RKO (cell line): ENCODE measurements at places on chromosomes 5 and 9.

DNA sequence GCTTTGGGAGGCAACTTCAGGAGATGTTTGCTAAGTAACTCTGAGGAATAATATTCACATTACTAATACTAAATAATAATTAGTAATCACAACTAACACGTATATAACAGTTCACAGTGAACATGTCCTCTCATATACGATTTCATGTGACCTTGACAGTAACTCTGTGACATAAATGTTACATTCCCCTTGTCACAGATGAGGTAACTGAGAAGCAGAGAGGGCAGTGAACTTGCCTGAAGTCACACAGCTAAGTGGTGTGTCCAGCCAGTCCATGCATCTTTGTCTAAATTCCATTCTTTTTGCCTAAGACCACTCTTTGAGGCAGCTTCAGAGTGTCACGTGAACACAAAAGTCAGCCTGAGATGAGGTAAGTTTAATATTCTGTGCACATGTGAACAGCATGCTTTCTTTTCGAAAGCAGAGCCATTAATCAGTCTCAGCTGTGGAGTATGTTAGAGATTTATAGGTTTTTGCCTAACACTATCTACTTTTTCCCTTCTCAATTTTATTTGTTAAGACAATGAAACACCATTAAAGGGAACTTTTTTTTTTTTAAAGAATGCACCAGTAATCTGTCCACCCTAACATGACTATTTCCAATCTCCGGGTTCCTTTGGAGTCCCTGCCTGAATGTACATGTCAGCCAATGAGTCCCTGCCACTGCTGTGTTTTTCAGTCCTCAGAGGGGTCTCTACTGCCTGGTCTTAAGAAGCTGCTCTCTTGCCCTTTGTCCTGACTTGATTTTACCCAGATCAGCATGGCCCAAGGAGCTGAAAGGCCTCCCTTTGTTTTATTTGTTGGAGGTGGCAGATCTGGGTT is 43.5 kb downstream of the SH3PXD2B start:
- DNase-seq: no peak

DNA sequence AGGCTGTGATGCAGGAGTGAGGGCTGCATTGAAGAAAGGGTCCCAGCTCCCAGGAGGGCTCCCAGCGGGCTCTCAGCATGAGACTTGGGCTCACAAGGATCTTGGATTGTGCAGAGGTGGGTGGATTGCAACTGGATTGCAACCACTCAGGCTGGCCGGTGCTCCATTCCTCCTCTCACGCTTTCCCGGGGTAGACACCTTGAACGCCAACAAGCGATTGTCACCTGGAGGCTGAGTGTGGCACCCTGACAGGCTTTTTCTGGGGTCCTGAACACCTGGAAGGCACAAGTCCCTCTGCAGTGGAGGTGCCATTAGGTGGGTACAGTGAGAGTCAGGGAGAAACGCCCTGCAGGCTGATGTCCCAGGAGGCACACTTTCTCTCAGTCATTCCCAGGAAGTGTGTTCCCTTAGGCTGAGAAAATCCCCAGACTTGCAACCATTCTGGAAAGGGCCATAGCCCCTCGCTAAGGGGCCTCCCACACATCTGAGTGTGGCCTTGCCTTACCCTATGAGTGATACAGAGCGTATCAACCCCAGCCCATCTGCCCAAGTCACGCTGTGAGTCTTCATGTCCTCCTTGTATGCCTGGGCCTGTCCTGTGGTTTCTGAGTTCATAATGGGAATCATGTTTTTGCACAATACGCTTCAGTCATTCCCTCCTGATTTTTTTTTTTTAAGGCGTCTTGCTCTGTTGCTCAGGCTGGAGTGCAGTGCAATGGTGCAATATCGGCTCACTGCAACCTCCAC is 488.1 kb downstream of the IRX1 start:
- no peak for DNase-seq

- peak; percentile 44 for DNase-seq
Measured at GRCh38 chr5:139636975-139637408, 11.2 kb upstream of the CXXC5 start.

GRCh38 chr5:178249191-178249989 is 16.8 kb upstream of the PHYKPL start:
- no peak for DNase-seq

- no peak for DNase-seq
Measured at GRCh38 chr5:172370237-172370640, 84.1 kb downstream of the SH3PXD2B start.

- no peak for DNase-seq
Measured at GRCh38 chr5:167488371-167488770, 803.1 kb upstream of the WWC1 start.

- DNase-seq: peak; percentile 78
Measured at GRCh38 chr9:21110708-21111576, 30.7 kb downstream of the IFNW1 start.

DNA sequence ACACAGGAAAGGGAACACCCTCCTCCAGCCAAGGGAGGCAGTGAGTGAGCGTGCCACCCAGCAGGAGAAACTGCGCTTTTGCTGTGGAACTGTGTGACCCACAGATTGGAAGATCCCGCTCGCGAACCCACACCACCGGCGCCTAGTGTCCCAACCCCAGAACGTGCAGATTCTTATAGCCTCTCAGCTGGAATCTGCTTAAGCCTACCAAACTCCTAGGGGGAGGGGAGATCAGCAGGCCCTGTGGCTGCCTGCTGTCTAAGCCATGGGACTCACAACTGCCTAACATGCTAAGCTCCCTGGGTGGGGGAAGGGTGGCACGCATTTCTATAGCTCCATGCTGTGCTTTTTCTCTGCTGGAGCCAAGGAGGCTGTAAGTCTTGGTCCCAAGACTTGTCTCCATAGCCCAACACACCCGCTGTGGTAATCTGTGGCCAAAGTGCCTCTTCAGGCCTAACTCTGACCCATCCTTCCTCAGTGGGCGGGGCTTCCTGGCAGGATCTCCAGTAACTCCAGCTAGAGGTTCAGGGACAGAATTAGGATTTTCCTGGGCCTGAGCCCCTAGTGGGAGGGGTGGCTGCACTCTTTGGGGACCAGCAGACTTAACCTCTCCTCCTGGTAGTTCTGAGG is 485.0 kb downstream of the TAF11L14 start:
- DNase-seq: no peak

DNA sequence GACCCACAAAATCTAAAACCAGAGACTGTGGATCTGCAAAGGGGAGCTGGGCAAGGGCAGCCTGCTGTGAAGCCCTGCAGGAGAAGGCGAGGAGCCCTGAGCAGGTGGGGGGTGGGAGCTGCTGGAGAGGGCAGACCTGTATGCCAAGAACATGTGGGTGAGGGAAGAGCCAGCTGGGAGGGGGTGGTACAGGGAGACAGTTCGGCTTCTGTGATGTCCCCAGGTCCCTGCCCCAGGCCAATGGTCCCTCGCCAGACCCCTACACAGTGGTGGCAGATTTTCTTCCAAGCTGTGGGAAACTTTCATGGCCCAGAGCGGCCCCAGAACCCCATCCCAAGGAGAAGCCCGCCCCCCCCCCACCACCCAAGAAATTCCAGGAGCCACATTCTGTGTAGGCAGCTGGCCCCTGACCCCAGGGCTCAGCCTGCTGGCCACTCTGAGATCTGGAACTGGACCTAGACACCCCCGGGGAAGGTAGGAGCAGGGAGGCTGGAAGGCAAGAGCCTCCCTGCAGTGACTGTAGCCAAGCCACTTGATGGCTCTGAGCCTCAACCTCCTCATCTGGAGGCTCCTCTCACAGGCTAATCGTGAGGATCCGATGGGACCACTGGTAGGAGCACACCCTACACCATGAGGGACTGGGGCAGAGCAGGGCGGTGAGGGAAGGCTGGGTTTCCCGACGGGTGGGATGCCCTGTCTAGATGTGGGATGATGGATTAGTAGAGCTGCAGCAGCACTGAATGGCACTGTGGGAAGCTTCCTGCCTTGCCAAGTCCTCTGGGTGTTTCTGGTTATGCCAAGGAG is 22.6 kb upstream of the CSF1R start:
- DNase-seq: no peak

DNA sequence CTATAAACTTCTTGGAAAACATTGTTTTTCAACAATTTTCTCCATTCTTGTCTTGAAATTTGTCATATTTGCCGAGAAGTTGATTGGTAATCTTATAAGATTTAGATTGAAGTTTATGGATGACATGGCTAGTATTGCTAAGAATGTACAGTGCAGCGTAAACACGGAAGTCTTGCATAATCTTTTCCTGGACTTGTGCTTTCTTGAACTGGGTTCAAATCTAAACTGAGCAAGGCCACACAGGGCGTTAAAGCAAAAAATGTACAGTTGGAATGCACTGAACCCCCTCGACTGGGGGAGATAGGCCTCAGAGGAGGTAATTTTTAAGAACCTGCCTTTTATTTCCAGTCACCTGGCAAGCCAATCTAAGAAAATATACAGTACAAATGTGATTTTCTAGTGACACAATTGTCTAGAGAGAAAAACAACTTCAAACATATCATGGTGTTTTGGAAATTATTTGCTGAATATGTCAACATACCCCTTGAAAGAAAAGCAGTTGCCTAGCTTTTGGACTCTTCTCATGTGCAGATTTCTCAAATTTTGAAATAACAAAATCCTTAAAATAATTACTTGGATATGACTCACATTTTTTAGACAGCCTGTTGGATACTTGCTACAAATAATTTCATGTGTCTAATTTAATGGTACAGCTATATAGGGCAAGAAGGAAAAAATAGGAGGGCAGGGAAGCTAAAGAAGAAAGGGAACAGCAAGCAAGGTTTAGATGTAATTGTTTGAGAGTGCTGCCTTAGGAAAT is 18.5 kb upstream of the GAS1 start:
- no peak for DNase-seq

DNA sequence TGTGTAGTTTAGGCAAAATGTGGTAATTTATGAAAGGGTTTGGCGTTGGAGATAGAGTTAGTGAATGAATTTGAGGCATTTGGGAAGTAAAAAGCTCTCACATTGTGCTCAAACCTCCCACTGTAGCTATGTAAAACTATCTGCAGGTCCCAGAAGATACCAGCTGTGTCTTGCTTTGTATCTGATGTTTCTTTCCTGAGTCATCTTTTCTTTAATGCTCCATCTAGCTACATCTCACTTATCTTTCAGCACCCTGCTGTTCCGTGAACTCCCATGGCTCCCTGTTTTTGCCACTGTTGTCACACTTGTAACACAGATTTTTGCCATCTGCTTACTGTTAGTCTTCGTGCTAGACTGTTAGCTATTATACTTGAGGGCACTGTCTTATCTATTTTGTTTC is 253.1 kb downstream of the NPR3 start:
- DNase-seq: no peak

DNA sequence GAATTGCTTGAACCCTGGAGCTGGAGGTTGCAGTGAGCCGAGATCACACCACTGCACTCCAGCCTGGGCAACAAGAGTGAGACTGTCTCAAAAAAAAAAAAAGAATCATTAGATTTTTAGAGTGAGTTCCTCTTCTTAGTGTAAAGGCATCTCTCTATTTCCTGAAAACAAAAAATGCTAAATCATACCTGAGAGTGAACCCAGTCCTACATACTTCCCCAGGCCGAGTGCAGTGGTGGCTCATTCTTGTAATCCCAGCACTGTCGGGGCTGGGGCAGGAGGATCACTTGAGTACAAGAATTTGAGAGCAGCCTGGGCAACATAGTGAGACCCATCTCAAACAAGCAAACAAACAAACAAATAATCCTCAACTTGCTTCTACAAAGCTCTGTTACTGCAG is 38.2 kb upstream of the LPAR1 start:
- no peak for DNase-seq

DNA sequence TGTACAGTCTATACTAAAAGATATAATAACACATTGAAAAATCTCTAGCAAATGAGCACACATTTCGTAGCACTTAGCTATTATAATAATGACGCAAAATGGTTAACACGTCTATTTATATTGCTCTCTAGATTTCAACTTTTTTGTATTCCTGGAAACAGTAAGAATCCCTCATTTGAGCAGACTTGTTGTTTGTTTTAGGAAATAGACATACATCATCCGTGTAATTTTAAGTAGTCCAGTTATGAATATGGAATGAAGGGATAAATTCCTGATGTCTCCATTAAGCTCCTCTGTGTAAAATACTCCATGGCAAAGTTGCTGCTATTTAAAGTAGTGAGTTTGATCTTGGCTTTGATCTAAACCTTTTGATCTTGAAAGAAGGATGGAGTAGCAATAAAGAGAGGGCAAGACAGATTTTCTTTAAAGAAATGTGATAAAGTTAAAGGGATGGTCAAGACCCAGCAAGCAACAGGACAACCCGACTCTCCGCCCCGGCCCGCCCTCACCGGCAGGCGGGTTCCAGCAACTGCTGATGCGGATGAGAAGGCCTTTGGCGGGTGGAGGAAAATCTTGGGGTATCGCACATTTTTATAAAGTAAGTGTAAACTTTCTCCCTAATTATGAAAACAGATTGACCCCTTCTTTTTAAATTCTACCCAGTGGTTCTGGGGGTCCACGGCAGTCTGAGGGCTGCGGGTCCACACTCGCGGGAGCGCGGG is 277.4 kb downstream of the AOPEP start:
- DNase-seq: peak; percentile 70

GRCh38 chr5:62902126-62902525 is 323.5 kb downstream of the LRRC70 start:
- no peak for DNase-seq

DNA sequence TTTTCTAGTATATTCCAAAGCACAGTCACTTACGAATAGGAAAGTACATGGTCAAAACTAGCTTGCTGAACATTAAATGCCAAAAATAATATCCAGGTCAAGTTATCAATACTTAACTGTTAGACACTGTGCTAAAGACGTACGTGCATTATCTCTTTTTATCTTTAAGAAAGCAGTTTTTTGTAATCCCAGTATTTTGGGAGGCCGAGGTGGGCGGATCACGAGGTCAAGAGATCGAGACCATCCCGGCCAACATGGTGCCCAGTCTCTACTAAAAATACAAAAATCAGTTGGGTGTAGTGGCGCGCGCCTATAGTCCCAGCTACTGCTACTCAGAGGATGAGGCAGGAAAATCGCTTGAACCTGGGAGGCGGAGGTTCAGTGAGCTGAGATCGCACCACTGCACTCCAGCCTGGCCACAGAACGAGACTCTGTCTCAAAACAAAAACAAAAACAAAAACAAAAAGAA is 2.7 kb upstream of the HSPA5 start:
- DNase-seq: no peak

DNA sequence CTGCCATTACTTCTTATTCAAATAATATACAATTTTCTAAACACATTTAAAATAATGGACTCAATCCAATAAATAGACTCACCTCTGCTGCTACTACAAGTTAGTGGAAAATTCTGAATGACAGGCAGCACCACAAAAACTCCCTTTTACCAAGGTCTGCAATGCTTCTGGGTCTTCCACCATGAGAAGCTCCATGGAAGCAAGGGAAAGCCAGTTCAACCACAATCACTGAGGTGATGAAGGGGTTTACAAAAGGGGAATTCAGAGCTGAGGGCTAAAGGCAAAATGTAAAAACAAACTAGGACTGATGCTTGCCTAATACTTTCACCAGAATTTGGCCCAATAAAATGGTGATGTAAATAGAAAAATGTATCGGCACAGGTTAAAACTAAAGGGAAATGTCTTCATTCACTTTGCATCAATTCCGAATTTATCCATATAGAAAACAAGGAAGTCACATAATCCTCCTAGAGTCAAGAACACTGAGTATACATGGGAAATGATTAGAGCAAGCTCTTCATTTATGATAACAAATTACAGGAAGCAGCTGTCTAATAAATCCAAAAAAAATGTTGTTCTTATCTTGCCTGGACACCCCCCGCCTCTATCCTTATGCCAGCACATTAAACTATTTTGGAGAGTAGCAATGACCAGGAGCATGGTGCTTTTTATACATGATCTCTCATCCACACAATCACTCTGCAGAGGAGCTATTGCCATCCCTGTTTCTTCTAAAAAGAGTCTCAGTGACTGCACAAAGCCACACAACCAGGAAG is 66.3 kb upstream of the NFIB start:
- no peak for DNase-seq
